ENCODE measurements at places on chromosomes 4 and X. TPM values are rescaled to one million over a fixed set of nuclear protein-coding genes. Genes with fewer than 3 reads are reported as not detected.

PDCL2 gene
- total RNA-seq: not detected

IQCM gene
- not detected for total RNA-seq

RIPPLY1 gene
- not detected for total RNA-seq

SSX4 gene
- total RNA-seq: not detected

LNX1 gene
- total RNA-seq: 4.4 TPM

MSANTD1 gene
- total RNA-seq: 0.46 TPM

STPG2 gene
- 0.61 TPM for total RNA-seq

BMPR1B gene
- 7.4 TPM for total RNA-seq

MMRN1 gene
- 6.7 TPM for total RNA-seq
